ENCODE measurements at places on chromosomes 11 and 22. TPM values are rescaled to one million over a fixed set of nuclear protein-coding genes. Genes with fewer than 3 reads are reported as not detected.

DNA sequence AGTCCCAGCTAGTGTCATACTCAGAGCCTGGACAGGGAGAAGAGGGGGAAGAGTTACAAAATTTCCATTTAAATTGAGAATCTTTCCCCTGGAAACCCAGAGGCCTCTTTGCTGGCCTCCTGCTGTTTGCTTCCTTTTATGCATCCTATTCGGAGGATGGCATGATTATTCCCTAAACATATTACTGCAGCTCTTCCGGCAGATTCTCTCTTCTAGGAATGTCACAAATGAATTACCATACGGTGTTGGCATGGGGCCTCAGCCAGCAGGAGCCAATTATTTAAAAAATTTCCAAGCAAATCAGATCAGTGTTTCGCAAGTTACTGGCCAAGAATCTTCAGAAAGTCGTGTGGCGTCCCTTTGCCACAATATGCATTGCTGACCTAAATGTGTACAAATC is 326.7 kb upstream of the NCAM1 start:
- no peak for DNase-seq

KRTAP5-11 gene
- not detected for total RNA-seq

DNA sequence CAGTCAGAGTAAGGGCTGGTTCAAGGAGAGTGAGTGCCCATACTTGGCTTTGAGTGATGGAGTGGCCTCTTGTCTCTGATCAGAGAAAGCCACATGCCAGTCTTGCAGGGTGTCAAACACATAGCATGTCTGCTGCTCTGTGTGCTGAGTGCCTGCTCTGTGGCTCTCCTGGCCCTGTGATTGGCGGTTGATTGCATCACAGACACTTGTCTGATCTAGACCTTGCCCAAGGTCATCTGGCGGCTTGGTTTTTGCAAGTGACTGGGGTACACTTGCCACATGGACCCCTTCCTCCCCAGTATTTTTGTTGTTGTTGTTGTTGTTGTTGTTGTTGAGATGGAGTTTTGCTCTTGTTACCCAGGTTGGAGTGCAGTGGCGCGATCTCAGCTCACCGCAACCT is 10.3 kb downstream of the OSBP2 start:
- no peak for DNase-seq

DNA sequence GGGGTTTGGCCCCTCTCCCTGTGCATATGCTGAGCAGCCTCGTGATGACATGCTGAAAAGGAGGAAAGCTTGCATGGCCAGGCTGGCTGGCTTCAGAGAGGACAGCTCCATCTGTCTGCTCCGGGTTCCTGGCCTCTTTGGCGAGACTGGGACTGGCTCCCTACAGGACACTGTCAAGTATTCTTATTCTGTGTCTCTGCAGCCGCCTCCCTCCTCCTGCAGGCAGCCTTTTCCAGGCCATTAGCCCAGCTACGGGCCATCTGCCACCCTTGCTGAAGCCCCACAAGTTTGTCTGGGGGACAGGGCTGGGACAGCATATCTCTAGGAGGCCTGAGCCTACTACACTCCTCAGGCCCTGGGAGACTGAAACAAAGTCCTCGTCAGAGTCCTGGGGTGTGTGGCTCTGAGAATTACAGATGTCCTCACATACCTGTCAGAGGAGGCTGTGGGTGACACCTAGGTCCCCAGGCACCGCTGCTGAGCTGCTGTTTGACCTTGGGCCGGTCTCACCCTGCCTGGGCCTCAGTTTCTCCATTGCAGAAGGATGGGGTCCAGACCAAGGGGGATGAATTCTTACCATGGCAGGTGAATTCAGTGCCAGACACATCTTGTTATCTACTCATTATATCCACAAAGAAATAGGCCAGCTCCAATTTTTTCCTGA is 11.0 kb downstream of the MRGPRG start:
- DNase-seq = no peak

Measured in transverse colon (tissue), 4 donors.